ENCODE measurements at places on chromosomes 3 and 15. TPM values are rescaled to one million over a fixed set of nuclear protein-coding genes. Genes with fewer than 3 reads are reported as not detected.

GRCh38 chr3:180073561-180073960 is 36.8 kb upstream of the PEX5L start:
- no peak for DNase-seq

- peak; percentile 34 for DNase-seq
These were observed 5.1 kb downstream of the SCAMP2 start for GRCh38 chr15:74868059-74868458.

INSYN1 gene
- total RNA-seq, result not detected

DNA sequence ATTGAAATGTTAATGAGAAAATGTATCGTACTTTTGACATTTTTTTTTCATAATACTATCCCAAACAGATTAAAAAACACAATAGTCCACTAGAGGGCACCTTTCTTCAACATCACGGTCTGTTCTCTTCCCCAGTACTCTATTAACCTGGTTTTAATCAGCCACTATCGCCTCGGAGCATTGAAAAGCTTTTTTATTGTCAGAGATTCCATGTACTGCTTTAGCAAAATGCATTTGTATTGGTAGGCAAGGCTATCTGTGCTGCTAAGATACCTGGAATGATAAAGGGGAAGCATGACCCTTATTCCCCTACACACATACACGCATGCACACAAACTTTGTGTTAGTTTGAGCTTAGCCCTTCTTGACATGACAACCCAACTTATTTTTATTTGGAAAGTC is 160.1 kb upstream of the IL12A start:
- no peak for DNase-seq

GRCh38 chr15:94745371-94745770 is 514.0 kb downstream of the MCTP2 start:
- no peak for DNase-seq

- DNase-seq, result no peak
These were observed 131.4 kb downstream of the CHSY1 start for GRCh38 chr15:101120473-101120872.

DNA sequence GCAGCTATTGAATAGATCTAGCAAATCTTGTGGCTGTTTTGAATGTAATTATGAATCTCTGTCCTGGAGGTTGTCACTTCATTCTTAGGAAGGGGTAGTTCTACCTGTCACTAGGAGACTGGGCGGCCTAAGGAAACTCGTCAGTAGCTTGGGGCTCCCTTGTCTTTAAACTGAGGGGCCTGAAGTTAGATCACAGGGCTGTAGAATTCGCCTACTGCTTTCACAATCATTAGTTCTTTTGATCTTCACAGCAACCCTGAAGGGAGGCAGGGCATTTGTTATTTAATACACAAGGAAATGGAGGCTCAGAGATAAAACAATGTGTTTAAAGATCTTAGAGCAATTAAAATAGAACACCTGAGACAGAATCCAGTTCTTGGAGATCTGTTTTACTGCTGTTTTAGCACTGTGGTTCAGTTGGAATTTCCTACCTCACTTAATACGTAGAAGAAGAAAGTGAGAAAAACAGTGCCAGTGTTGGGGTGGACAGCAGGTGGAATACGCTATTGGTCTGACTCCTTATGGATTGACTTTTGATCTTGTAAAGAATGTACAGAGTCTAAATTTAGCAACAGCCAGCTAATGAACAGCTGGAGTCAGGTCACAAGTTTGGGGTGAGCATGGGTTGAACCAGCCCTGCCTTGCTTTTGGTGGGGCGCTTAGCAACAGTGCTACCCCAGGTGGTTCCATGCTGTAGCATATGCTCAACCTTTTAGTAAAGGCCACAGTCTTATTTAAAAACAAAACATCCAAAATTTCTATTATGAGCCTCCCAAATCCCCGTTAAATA is 71.4 kb upstream of the BHLHE40 start:
- no peak for DNase-seq

- DNase-seq, result no peak
These were observed 1.7 kb upstream of the DLL4 start for GRCh38 chr15:40927495-40927872.

DNA sequence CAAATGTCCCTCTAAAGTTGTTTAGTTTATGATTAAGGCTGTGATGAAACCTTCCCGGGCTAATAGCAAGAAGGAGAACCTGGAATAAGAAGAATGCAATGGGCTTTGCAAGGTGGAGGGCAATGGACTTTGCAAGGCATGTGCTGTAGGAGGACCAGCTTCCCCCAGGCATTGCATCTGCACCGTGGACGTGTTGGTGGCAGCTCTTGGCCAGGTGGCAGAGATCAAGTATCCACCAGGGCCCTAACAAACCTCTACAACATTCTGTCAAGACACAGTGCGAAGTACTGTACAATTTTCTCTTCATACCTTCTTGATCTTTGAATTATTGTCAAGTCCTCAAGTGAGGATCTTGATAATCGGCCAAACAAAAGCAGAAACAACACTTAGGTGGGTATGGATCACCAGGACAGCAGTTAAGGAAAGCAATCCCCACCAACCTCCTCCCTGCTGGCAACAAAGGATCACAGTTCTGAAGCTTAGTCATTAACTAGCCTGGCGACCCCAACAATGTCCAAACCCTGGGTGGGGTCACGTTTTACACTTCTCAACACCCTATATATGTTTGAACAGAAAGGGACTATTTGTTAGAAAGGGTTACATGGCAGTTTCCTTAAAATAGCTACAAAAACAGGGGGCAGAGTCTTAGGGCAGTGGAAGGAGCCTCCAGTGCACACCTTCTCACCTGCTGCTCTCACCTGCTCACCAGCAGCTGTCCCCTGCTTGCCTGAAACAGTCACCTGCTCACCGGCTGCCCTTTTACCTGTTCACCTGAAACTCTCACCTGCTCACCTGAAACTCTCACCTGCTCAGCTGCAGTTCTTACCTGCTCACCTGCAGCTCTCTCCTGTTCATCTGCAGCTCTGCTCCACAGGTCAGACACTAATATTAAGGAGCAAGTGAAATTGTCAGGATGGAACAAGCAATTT is 137.9 kb upstream of the LIPC start:
- no peak for DNase-seq

- DNase-seq, result no peak
These were observed 2.4 kb downstream of the KLHDC8B start for GRCh38 chr3:49173792-49174170.

DNA sequence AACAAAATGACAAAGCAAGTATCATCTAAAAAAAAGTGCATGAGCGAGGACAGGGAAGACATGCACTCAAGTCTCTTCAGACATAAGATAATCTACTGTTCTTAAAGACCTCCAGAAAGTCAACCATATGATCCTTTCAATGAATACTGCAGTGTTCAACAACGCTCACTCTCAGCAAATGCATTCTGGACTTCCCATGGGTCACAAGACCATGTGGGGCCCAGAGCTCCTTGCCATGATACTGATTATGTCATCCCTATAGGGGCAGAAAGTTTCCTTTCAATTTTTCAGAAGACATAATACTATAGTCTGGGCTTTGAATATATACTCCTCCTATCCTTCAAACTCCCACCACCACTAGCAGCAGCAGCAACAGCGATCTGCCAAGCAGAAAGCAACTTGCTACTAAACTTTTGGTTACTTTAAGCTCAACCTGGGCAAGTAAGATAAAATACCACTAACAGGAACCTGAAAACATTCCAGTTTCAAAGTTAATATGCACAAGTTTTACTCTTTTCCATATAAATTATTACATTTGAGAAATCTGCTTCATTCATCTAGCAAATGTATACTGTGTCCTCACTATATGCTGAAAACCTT is 143.5 kb downstream of the ADAM10 start:
- no peak for DNase-seq

KIF15 gene
- total RNA-seq, result 52.5 TPM

FETUB gene
- not detected for total RNA-seq

GRCh38 chr15:80912673-80913072 is 76.9 kb downstream of the MESD start:
- DNase-seq, result no peak

SCN11A gene
- total RNA-seq, result not detected

DNA sequence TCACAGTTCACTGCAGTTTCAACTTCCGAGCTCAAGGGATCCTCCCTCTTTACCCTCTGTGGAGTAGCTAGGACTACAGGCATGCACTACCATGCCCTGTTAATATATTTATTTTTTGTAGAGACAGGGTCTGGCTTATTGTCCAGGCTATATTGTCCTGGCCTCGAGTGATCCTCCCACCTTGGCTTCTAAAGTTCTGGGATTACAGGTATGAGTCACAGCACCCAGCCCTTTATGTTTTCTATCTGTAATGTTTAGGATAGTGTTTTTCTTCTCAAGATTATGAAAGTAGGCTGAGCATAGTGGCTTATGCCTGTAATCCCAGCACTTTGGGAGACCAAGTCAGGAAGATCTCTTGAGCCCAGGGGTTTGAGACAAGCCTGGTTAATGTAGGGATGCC is 11.9 kb upstream of the SCG3 start:
- DNase-seq, result no peak
